Metanephros (tissue), 2 donors: ENCODE measurements at places on chromosomes 3 and 15. TPM values are rescaled to one million over a fixed set of nuclear protein-coding genes. Genes with fewer than 3 reads are reported as not detected.

Gene MORC1
- 0.35 TPM for total RNA-seq

Gene FBXL2
- 25.0 TPM for total RNA-seq

Gene GRAMD1C
- 29.0 TPM for total RNA-seq

Gene SLC22A13
- total RNA-seq = 6.1 TPM

Gene HRG
- 0.88 TPM for total RNA-seq

Gene RETNLB
- total RNA-seq = not detected

Gene ZBED2
- not detected for total RNA-seq

Gene TMEM43
- total RNA-seq = 57.5 TPM

Gene CYP8B1
- 0.35 TPM for total RNA-seq

Gene MYL3
- 23.5 TPM for total RNA-seq

Gene HTR3E
- total RNA-seq = not detected

Gene ZNF501
- total RNA-seq = 9.2 TPM

Gene TRIM69
- 17.5 TPM for total RNA-seq

Gene GABRR3
- not detected for total RNA-seq

Gene SKOR1
- 0.29 TPM for total RNA-seq

Gene LSAMP
- total RNA-seq = 6.7 TPM

Gene MKRN2OS
- total RNA-seq = 0.35 TPM

Gene GOLGA8M
- 3.7 TPM for total RNA-seq

Gene TF
- 4.5 TPM for total RNA-seq

Gene DZIP3
- 25.9 TPM for total RNA-seq

Gene RAD51
- 2.7 TPM for total RNA-seq

Gene CLDN16
- total RNA-seq = 73.5 TPM

Gene IMPDH2
- 214 TPM for total RNA-seq

Gene FYTTD1
- total RNA-seq = 48.5 TPM

Gene CHDH
- total RNA-seq = 11.5 TPM

Gene TYRO3
- total RNA-seq = 44.0 TPM

Gene TMEM89
- not detected for total RNA-seq

Gene ALDH1A3
- total RNA-seq = 8.0 TPM

Gene NRROS
- 7.6 TPM for total RNA-seq

Gene PARL
- 27.9 TPM for total RNA-seq

Gene GOLGA8Q
- total RNA-seq = 1.3 TPM

Gene XIRP1
- 10.2 TPM for total RNA-seq

Gene AADAC
- 0.12 TPM for total RNA-seq

Gene ADGRG7
- not detected for total RNA-seq

Gene RHOA
- total RNA-seq = 299 TPM

Gene ADAMTS9
- 151 TPM for total RNA-seq

Gene MNS1
- total RNA-seq = 2.5 TPM

Gene TLR9
- not detected for total RNA-seq

Gene RHOV
- total RNA-seq = 3.3 TPM

Gene COL6A5
- 0.06 TPM for total RNA-seq

Gene HCN4
- total RNA-seq = 0.47 TPM

Gene DLL4
- 28.3 TPM for total RNA-seq
